ENCODE measurements at places on chromosomes 1 and 21.

GRCh38 chr1:201739492-201740085, 89.4 kb upstream of the IPO9 start:
- no peak for DNase-seq

DNA sequence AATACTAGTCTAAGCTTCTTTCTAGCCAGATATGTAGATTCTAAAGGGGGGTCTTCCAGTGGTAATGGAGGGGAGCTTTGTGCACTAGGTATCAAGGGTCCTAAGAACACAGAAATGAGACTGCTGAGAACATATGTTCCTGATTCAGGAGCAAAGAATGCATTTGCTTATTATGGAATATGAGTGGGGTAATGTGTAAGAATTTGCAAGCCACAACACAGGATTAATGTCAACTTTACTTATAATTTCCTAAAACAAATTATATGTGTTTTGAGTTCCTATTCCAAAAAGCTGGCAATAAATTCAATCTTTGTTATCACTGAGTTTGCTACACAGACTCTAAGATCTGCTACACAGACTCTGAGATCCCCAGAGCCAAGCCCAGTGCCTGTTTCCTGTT, 357.0 kb upstream of the PTBP2 start:
- DNase-seq: no peak

DNA sequence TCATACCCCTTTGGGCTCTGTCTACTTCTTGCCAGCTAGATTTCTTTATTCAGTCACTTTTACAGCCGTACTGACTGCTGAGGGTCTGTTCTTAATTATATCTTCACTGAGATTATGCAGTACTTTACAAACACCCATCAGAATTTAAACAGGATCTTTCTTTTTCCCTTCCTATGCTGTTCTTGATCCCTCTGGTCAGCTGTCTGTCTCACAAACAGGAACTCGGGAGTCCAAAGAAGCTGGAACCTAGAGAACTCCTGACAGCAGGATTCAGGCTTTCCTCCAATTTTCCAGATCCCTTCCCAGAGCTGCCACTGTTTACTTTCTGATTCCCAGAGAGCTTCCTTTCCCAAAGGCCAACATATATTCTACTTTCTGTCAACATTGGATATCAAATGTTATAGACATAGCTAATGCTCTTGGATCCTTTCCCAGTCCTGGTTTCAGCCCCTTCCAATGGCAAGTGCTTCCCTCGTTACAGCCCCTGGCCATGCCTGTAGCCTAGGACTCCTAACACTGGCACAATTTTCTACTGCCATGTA, 59.5 kb downstream of the ATP2B4 start:
- no peak for DNase-seq

DNA sequence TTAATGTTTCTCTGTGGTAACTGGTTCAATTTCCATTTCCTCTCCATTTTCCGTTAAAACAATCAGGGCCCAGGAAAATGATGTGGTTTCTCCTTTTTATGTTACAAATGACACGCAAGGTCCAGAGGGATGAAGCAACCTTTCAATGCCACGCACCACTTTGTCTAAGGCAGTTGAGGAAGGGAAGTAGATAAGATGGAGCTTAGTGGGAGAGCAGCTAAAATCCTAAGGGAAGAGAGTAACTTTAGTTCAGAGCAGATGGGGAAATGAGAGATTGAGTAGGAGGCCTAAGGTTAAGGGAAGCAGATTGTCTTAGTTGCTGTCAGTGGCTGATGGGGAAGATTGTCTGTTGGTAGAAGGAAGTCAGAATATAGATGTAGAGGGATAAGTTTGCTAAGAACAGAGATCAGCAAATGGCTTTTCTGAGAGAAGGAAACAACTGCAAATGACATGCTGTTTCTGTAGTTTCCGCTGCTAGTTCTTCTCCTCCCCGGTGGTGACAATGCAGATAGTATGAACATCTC, 660 bp downstream of the CD1C start:
- no peak for DNase-seq

GRCh38 chr1:221139991-221140390, 260.7 kb downstream of the HLX start:
- DNase-seq: no peak

DNA sequence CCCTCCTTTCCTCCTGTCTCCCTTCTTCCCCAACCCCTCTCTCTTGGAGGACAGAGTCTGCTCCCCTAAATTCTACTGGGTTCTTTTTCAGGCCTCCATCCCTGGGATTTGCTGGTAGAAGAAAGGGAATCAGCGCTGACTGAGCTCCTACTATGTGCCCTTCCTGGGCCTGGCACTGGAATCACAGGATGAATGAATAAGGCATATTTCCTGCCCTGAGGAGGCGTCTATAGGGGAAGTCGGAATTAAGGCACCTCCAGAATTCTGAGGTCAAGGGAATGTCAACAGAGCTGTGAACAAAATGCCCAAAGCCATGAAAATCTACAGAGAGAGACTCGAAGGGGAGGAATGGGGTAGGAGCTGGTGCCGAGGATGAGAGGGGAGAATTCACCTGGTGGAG, 17.4 kb upstream of the BTG2 start:
- DNase-seq: no peak

DNA sequence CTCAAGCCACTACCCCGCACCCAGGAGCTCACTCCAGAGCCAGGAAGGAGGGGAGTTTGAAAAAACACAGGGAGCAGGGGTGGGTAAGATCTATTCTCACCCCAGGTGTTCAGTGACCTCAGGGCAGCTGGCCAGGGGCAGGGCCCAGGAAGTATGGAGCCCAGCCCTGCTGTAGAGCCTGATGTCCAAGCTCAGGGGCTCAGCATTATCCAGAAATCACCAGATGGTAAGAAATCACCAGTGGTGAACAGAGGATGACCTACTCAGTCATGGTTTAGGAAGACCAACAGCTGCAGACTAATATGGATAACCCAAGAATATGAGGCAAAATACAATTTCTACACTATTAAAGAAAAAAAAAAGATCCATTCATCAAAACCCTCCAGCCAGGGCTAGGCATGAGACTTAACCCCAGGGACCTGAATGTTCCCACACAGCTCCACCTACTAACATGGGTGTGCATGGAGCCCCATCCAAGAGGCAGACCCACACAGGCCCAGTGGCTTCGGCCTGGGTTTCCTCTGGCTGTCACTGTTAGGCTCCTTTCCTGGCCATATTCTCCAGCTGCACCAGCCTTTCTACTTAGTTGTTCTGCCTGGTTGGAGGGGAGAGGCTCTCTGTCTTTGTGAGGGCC, 67.6 kb downstream of the KCNN3 start:
- no peak for DNase-seq

GRCh38 chr1:43346636-43347035, 9.0 kb downstream of the MPL start:
- DNase-seq: no peak

- DNase-seq: no peak
Observed at GRCh38 chr21:45164838-45165237, 90.5 kb downstream of the ADARB1 start.

- DNase-seq: no peak
Observed at GRCh38 chr21:35525443-35525842, 476.3 kb upstream of the RUNX1 start.

GRCh38 chr1:24961961-24962861, 32.1 kb upstream of the RUNX3 start:
- DNase-seq: no peak

- DNase-seq: no peak
Observed at GRCh38 chr1:184276416-184276815, 110.4 kb upstream of the C1orf21 start.

GRCh38 chr1:226061841-226062557, 517 bp upstream of the H3-3A start:
- peak; percentile 72 for DNase-seq

DNA sequence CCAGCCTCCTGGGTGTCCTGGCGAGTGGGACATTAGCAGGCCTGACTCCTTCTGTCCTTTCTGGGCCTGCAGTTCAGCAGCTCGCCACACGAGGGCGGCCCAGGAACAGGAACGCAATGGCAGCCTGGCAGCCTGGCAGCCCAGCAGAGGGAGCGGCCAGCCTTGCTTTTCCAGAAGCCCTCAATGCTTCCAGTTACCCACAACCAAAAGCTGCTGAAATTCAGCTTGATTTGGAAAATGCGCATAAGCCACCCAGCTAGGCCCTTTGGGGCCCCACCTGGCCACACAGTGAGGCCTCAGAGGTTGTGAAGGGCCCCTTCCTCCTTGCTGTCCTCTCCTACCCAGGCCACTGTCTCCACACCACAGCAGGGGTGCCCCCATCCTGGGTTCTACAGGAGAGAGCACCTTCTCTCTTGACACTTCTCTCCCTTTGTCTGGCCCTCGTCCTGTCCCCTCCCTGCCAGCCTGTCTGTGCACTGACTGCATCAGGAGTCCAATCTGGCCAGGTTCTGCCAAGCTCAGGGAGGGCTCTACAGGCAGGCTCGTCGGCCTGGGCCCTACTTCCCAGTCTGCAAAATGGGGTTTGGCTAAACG, 103.4 kb upstream of the VAMP3 start:
- peak; percentile 88 for DNase-seq

Measured in muscle of arm (tissue), 14 donors.